ENCODE measurements at places on chromosomes 2 and 18.

DNA sequence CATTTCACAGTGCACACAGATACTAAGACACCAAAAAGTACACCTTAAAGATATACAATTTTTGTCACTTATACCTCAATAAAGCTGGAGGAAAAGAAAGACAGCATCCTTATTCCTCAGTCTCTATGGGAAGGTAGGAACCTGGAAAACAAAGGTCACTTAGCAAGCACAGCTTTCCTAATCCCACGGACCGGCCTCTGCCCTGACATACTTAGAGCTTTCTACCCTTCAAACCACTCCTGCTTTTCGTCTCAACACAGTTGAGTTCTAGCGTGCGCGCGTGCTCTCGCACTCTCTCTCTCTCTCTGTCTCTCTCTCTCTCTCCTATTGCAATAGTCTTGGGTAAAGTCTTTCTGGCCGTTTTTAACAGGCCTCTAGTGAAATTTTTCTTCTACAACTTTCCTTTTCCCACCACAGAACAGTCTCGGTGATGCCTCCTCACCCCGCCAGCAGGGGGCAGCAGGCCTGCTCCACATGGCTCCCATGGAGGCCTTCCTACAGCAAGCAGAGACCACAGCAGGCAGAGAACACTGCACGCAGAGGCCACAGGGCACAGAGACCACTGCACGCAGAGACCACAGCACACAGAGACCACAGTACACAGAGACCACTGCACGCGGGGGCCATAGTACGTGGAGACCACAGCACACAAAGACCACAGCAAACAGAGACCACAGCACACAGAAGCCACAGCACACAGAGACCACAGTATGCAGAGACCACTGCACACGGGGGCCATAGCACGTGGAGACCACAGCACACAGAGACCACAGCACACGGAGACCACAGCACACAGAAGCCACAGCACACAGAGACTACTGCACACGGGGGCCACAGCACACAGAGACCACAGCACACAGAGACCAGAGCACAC lies 106.9 kb downstream of the FBXO15 start:
- no peak for DNase-seq

- DNase-seq = no peak
Observed at GRCh38 chr18:62346333-62347088, 21.4 kb downstream of the TNFRSF11A start.

DNA sequence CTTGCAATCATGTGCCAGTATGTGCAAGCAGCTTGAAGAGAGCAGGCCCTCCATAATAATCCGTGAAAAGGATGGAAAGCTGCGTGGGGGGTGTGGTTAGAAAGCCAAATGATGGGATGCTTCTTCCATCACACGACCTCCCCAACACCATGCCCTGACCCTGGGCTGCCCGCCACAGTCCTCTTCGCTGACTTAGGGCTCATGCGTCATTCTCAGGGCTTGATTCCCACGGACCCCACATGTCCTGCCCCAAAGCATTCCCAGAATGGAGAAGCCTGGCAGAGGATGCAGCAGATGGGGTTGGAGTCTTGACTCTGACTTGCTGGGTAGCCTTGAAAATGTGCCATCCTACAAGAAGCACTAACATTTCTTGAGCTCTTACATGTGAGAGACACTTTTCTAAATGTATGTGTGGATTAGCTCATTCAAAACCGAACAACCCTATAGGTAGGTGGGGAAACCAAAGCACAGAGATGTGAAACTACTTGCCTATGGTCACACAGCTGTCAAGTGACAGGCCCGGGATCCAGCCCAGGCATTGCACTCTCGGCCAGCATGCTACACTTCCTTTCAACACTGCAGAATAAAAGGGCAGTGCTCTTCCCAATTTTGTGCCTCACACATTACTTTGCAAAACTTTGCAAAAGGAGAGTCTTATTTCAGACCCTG lies 3.7 kb downstream of the TNS1 start:
- DNase-seq = no peak

- no peak for DNase-seq
Observed at GRCh38 chr2:224190936-224191270, 151.8 kb upstream of the SERPINE2 start.

DNA sequence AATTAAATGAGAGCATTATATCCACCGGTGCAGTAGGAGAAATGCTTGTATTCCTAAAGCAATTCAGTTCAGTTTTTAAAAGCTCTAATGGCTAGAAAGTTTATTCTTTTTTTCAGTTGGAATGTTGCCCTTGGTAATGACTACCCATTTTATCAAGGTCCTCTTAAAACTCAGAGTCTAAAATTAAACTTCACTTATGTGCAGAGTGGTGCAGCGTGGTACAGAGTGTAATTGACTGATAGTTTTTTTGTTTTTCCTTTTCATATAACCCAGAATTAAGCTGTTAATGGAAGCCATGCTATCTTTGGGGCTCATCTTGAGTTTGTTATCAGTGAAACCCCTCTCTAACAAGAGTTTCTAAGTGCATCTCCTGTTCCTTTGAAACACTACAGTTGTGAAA lies 21.4 kb downstream of the NCOA1 start:
- no peak for DNase-seq

DNA sequence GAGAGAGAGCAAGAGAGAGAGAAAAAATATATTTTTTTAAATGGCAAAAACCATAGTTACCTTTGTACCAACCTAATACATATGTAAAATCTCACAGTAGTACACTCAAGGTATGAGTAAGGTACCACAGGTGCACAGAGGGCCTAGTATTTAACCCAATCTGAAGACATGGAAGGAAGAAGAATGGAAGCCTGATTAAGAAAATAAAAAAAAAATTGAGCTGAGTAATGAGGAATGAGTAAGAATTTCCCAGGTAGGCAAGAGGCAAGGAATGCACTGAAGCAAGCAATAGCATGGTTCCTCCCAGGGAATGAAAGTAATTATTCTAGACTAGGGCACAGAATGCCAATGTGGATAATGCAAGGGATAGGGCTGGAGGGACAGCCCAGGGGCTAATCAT lies 294.2 kb downstream of the FIGN start:
- DNase-seq = no peak

- no peak for DNase-seq
Observed at GRCh38 chr2:150188800-150189199, 298.7 kb downstream of the RND3 start.

- DNase-seq = no peak
Observed at GRCh38 chr2:207338610-207339009, 172.9 kb upstream of the KLF7 start.

Measured in left hindlimb (tissue), 1 donor.